Muscle of leg (tissue), 16 donors: ENCODE measurements at places on chromosomes 4 and X. TPM values are rescaled to one million over a fixed set of nuclear protein-coding genes. Genes with fewer than 3 reads are reported as not detected.

The MID1 gene
- 19.7 TPM for polyA plus RNA-seq

GRCh38 chr4:41471126-41472071 lies 66.6 kb upstream of the LIMCH1 start:
- peak overlapping the region; percentile 38 for H3K27ac ChIP-seq
- peaks cover 8% of the 10 kb centered on the region for H3K4me1 ChIP-seq
- no peaks in the 10 kb centered on the region for H3K27me3 ChIP-seq
- DNase-seq, result peak; percentile 82
- H3K4me3 ChIP-seq, result no peak overlapping the region

DNA sequence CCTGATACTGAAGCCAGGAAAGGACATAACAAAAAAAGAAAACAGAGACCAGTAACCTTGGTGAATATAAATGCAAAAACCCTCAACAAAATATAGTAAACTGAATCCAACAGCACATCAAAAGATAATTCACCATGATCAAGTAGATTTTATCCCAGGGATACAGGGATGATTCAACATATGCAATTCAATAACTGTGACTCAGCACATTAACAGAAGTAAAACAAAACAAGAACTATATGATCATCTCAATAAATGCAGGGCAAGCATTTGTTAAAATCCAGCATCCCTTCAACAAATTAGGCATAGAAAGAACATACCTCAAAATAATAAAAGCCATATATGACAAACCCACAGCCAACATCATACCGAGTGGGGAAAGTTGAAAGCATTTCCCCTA lies 112.0 kb downstream of the HHIP start:
- H3K36me3 ChIP-seq, result no peaks in the 10 kb centered on the region
- no peaks in the 10 kb centered on the region for H3K4me1 ChIP-seq
- H3K4me3 ChIP-seq, result no peak overlapping the region
- H3K27ac ChIP-seq, result no peak overlapping the region

The IQSEC2 gene
- polyA plus RNA-seq, result 12.0 TPM

- H3K36me3 ChIP-seq, result no peaks in the 10 kb centered on the region
- DNase-seq, result no peak
- H3K4me1 ChIP-seq, result peaks cover 24% of the 10 kb centered on the region
Measured at GRCh38 chr4:40954088-40954668, 204.4 kb downstream of the NSUN7 start.

The MAGEA2B gene
- not detected for polyA plus RNA-seq

The UVSSA gene
- 11.0 TPM for polyA plus RNA-seq

GRCh38 chr4:15332377-15332776 lies 95.5 kb upstream of the C1QTNF7 start:
- H3K36me3 ChIP-seq, result no peaks in the 10 kb centered on the region
- H3K4me1 ChIP-seq, result peaks cover 5% of the 10 kb centered on the region
- no peak for DNase-seq
- H3K27me3 ChIP-seq, result no peaks in the 10 kb centered on the region
- no peak overlapping the region for H3K4me3 ChIP-seq
- no peak overlapping the region for H3K27ac ChIP-seq

The PPEF1 gene
- 0.68 TPM for polyA plus RNA-seq

DNA sequence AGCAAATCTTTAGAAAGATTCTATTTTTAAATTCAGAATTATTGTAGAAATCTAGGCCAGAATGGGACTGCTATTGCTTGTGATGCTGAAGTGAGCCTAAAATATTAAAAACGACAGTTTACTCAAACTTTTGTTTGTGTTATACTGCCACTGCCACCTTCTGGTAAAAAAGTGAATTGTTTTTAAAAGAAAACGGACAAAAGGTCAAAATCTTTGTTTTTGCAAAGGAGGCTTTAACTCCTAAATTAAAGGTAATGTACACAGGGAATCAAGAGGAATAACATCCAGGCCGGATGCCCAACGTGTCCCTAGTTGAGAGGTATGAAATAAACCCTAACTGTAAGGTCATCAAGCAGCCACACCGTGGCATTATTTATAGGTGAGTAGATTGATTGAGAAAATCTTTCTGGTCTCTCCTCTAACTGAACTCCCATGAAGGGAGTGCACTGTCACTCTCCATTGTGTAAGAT lies 338.3 kb upstream of the GALNT7 start:
- no peaks in the 10 kb centered on the region for H3K36me3 ChIP-seq
- no peaks in the 10 kb centered on the region for H3K27me3 ChIP-seq
- no peak overlapping the region for H3K27ac ChIP-seq
- H3K4me3 ChIP-seq, result no peak overlapping the region
- DNase-seq, result peak; percentile 16
- H3K4me1 ChIP-seq, result no peaks in the 10 kb centered on the region

The UGT2B10 gene
- not detected for polyA plus RNA-seq

- H3K36me3 ChIP-seq, result no peaks in the 10 kb centered on the region
- no peak overlapping the region for H3K27ac ChIP-seq
- peaks cover 2% of the 10 kb centered on the region for H3K27me3 ChIP-seq
- no peak overlapping the region for H3K4me3 ChIP-seq
Measured at GRCh38 chr4:110085131-110085530, 113.3 kb downstream of the ELOVL6 start.

DNA sequence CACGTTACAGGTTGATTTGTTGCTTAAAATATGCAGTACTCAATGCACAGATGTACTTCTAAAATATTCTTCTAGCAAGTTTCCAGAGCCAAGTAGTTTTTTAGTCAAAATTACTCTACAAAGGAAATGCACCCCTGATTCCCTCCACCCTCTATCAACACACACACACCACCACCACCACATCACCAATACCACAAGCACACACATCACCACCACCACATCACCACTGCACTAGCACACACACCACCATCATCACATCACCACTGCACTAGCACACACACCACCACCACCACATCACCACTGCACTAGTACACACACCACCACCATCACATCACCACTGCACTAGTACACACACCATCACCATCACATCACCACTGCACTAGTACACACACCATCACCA lies 105.2 kb upstream of the FRG1 start:
- H3K4me3 ChIP-seq, result no peak overlapping the region
- no peak for DNase-seq
- no peaks in the 10 kb centered on the region for H3K27me3 ChIP-seq
- H3K27ac ChIP-seq, result no peak overlapping the region
- H3K36me3 ChIP-seq, result no peaks in the 10 kb centered on the region

The DHRSX gene
- polyA plus RNA-seq, result 14.4 TPM

- no peaks in the 10 kb centered on the region for H3K4me1 ChIP-seq
- H3K4me3 ChIP-seq, result no peak overlapping the region
- no peaks in the 10 kb centered on the region for H3K36me3 ChIP-seq
- no peak overlapping the region for H3K27ac ChIP-seq
Measured at GRCh38 chr4:137949746-137950145, 292.4 kb downstream of the SLC7A11 start.

DNA sequence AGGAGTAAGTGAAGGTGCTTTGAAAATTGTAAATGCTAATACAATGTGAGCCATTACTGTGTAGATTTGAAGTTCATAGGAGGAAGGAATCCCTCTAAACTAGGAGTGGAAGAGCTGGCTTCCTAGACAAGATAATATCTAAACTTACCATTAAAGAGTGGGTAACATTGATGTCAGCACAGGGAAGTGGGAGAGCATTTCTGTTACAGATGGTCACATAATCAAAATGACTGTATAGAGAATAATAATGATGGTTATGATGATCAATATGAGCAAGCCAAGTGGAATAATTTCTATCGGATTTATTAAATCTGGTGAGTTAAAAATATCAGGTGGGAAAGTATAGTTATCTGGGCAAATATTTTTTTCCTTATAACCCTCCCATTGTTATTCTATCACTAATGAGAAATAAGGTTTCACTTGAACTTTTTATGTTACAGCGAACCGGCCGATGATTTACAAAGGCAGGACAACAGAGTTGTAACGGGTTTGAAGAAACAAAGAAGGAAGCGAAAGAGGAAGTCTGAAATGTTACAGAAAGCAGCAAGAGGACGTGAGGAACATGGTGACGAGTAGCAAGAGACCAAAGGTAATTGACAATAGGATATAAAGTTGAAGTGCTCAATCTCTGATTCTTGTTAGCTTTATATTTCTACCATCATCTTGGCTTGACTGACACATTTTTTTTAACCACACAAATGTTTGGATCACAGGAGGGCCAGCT lies 43.5 kb downstream of the FMR1NB start:
- no peaks in the 10 kb centered on the region for H3K36me3 ChIP-seq
- no peaks in the 10 kb centered on the region for H3K27me3 ChIP-seq
- H3K4me1 ChIP-seq, result no peaks in the 10 kb centered on the region
- DNase-seq, result peak; percentile 27
- no peak overlapping the region for H3K27ac ChIP-seq
- no peak overlapping the region for H3K4me3 ChIP-seq

The EVC2 gene
- 4.5 TPM for polyA plus RNA-seq

DNA sequence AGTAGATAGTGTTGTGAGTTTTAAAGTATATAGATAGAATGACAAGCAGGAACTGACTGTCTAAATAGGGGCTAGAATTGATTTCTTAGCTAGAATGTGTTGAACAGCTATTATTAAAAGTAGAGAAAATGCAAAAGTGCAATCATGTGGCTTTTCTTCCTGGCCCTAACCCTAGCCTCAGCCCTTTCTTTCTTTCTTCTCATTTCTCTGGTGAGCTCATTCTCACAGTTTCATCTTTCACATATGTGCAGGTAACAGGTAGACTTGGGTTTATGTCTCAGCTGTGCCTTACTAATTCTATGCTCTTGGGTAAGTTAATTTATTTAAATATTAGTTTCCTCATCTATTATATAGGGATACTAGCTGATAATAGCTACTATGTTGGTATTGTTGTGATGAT lies 24.9 kb downstream of the FGF2 start:
- DNase-seq, result no peak
- no peaks in the 10 kb centered on the region for H3K27me3 ChIP-seq
- H3K36me3 ChIP-seq, result no peaks in the 10 kb centered on the region
- no peak overlapping the region for H3K4me3 ChIP-seq

The S100G gene
- polyA plus RNA-seq, result not detected

DNA sequence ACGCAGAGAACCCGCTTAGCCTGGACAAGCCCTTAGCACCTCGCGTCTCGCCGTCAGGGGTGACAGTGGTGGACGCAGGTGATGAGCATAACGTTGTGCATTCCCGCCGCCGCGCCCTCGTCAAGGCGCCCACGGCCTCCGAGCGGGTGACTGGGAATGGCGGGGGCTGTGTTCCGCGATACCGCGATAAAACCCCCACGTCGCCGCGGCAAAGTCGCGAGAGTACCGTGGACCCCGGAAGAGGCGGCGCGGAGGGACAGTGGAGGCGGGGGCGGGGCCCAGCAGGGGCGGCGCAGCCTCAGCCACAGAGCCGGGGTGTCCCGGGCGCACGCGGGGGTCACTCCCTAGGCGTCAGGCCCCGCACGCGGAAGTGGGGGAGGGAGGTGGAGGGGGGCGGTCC lies 53.8 kb downstream of the ZFYVE28 start:
- H3K4me1 ChIP-seq, result peaks cover 62% of the 10 kb centered on the region
- peak; percentile 63 for DNase-seq
- peak overlapping the region; percentile 41 for H3K4me3 ChIP-seq
- H3K27me3 ChIP-seq, result peaks cover 13% of the 10 kb centered on the region
- H3K36me3 ChIP-seq, result no peaks in the 10 kb centered on the region
- no peak overlapping the region for H3K27ac ChIP-seq
